Peyer's patch (tissue), 4 donors: ENCODE measurements at places on chromosomes 5 and 9.

GRCh38 chr5:41517909-41518308 lies 7.5 kb upstream of the PLCXD3 start:
- no peak for DNase-seq

DNA sequence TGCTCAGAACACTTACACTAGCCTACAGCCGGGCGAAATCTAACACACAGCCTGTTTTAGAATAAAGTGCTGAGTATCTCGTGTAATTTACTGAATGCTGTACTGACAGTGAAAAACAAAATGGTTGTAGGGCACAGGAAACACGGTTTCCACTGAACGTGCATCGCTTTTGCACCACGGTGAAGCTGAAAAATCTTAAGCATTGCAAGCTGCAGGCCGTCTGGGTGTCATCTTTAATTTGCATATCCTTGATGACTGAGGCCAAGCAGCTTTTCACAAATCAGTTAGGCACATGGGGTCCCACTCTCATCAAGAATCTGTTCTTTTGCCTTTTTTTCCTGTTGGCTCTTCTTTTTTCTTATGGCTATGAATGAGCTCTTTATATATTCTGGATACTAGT lies 58.2 kb downstream of the CAMSAP1 start:
- no peak for DNase-seq

- no peak for DNase-seq
Observed at GRCh38 chr5:124783794-124784193, 37.4 kb upstream of the ZNF608 start.

DNA sequence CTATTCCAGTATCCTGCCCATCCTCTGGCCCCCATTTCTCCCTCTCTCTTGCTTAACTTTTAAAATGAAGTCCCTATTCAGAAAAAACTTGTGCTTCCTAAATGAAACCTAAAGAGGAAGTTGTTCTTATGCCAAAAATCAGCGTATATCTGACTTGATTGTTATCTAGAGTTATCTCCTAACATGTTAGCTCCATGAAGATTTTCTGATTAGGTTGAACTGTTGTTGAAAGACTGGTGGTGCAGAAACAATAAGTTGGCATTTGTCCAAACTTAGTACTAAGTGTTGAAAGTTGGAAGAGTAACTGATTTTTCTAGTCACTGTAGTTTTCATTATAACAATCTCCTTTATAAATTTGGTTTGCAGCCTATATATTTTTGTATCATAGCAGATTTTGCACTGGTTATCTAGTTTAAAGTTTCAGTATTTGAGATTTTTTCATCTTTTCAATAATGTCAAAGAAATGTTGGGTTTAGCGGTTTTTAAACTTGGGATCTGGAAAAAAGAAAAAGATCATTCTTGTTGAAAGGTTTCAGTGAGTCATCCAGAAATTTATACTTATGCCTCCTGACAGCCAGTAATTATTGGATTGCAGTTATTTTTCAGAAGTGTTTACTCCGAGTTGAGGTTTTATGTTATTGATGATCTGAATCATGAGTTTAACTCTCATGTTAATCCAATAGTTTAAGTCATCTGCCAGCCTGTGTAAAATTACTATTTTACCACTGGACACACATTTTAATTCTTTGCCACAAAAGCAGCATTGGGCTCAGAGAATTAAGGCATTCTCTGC lies 60.6 kb downstream of the PAM start:
- no peak for DNase-seq

DNA sequence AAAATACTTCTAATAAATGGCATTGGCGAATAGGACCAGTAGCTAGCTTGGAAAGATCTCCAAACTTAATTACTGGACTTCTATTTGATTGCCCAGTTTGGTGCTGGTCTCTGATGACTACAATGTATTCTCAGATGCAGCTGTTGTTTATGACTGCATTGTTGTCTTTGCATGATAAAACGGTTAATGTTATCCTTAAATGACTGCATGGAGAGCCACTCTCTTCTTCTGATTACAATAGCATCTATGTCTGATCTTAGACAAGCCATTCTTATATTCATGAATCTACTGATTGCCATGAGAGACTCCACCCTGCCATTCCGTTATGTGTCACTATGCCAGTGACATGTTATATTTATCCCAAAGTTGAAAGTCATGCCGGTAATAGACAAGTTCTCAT lies 42.9 kb upstream of the ERBIN start:
- no peak for DNase-seq

GRCh38 chr5:140344683-140345423 lies 1.6 kb downstream of the HBEGF start:
- DNase-seq: peak; percentile 66

GRCh38 chr5:2570586-2570985 lies 180.9 kb downstream of the IRX2 start:
- no peak for DNase-seq

DNA sequence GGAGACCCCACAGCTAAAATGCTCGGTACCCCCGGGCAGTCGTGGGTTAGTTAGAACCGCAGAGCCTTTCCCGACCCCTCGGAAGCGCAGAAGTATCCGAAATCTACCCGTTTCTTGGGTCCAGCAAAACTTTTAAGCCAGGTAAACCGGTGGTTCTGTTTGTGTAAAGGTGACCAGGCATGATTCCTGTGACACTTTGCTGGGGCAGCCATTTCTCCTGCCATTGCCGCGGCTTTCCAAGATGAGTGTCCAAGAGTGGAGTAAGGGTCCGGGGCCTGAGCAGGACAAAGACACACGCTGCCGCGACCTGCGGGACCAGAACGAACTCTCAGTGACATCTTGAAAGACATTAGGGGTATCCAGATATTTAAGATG lies 655 bp downstream of the MARVELD2 start:
- peak; percentile 62 for DNase-seq

GRCh38 chr5:14489643-14490042 lies 91.9 kb upstream of the OTULINL start:
- no peak for DNase-seq

DNA sequence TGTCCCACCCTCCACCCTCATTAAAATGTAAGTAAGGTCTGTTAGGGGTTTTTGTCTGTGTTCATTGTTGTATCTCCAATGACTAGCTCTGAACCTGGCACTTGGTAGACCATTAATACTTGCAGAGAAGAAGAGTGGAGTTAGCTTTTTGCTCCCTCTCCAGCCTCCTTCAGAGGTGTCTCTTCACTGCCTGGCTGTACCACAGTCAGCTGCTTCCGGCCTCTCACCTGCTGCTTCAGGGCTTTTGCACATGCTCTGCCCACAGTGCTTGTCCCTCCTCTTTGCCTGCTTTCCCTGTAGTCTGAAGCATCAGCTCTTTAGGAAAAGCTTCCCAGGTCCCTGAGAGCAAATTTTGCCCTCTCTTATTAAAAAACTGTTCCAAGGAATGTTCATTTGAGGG lies 83.6 kb downstream of the SNX24 start:
- no peak for DNase-seq

DNA sequence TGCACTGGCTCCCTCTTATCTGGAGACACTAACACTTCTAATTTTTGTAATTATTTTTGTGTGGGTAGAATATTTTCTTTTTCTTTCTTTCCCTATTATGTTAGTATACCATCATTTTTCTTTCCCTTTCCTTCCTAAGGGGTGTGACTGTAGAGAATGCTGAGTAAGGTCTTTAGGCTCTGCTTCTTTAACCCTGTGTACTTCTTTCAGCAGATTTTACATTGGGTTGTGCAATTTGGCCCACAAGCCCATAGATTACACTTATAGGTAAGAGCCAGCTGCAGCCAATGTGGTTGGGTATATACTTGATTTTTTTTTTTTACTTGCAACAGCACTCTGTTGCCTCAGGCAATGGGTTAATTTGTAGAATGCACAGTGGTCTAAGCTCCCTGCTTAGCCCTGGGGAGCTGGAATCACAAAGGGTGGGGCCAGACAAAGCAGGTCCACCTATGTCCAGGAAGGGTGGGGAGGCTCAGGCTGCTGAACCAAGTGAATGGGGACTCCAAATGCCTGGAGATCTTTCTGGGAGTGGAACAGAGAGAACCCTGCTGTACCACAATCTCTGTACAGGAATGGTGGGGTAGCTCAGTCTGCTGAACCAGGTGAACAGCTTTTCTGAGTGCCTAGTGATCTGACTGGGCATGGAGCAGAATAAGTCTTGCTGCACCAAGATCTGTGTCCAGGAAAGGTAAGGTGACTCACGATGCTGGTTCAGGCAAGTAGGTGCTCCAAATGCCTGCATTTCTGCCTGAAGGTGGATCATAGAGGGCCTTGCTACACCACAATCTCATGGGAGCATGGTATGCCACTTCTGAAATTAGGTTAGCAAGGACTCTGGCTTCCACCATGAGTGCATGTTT lies 64.9 kb downstream of the SLC25A46 start:
- no peak for DNase-seq

DNA sequence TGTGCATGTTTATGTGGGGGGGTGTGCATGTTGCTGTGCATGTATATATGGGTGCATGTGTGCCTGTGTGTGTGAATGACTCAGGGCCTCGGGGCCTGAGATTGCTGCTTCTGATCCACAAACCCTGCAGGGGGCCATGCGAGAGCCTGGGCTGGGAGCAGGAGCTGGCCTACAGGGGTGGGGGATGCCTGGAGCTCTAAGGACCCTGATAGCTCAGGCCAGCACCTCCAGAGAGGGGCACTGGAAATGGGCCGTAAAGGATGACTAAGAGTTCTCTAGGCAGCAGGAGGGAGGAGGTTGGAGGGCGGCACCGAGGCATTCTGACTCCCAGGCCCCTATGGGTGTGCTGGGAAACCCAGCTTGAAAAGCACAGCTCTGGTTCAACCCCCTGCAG lies 6.9 kb upstream of the UBAC1 start:
- no peak for DNase-seq
